Dorsolateral prefrontal cortex (tissue), 122 donors: ENCODE measurements at places on chromosomes 2 and 18. TPM values are rescaled to one million over a fixed set of nuclear protein-coding genes. Genes with fewer than 3 reads are reported as not detected.

- no peak for DNase-seq
Measured at GRCh38 chr2:130987519-130988425, 105.5 kb downstream of the FAM168B start.

The HNMT gene
- 14.9 TPM for total RNA-seq

The CXCR2 gene
- total RNA-seq, result not detected

DNA sequence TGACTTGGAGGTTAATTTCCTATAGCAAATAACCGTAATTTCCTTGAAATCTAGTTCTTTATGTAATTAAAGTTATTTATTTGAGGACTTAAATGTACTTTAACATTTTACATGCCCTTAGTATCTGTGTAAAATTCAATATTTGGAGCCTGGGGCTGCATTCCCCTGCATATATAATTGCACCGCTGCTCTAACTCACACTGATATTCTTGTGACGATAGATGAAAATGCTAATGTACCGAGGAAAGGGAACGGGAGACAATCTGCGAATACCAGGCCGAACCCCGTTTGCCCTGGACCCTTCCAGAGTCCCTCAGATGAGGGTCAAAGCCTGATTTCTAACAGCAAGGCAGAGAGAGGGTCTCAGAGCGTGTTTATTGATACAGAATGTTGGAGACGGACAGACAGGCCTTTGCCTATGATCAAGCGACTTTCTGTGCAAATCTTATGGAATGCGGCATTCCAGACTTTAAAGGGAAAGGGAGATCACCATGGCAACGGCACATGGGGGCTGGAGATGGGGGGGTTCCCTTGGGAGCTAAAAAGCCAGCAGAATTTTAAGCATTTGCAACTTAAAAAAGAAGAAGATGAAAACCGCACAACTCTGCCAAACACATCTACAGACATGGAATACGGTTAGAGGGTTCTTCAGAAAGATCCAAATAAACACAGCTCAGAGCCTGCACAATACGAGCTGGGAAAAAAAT is 57.6 kb upstream of the TWIST2 start:
- no peak for DNase-seq

DNA sequence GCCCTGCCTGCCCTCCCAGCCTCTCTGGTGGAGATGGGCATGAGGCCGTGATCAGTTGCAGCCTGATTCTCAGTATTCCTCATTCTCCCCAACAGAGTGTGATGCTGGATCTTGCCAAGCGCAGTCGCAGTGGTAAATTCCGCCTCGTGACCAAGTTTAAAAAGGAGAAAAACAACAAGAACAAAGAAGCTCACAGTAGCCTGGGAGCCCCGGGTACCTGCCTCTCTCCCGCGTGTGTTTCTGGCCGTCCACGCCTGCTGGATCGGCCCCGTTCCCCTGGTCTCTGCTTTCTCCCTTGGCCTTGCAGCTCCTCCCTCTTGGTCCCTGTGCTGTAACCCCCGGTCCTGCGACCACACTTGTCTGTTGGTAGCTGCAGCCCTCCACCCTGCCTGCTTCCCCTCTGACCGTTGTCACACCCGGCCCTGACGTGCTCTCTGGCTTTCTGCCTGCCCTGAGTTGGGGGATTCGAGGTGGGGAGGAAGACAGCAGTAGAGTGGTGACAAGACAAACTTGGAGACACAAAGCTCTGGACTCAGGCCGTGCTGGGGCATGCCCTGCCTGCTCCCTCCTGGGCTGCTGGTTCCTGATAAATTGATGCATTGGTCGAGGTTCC is 99.5 kb downstream of the USP40 start:
- DNase-seq, result peak; percentile 40

The MARCHF4 gene
- 8.1 TPM for total RNA-seq

DNA sequence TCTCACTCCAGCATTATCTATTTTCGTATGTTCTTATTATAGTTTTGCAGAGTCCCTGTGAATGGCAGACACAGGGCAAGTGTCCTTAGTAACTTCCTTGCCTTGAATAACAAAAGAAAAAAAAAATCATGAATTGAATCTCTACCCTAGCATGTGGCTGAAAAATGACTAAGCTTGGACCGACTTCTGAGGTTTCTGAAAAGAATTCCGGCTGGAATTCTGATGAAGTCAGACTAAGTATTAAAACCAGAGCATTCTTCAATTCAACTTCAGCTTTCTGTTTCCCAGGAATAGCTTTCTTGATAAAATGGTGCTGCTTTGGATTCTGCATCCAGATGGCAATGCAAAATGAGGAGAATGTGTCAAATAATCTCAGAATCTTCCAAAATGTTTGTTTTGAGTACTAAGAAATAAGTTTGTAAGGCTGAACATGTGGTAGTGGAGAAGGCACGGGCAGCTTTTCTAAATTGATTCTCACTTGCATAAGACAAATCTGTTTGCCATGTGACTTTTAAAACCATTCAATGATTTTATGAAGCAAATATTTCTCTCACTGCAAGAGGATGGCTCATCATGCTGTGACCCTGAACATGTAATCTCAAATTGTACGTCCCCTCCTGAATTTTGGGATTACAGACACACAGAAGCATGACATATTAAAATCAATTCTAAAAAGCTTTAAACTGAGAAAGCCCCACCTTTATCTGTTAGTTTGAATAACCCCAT is 1462.8 kb upstream of the LRRTM1 start:
- no peak for DNase-seq

The TNFAIP6 gene
- total RNA-seq, result 1.0 TPM

The TSN gene
- total RNA-seq, result 61.2 TPM

- DNase-seq, result peak; percentile 75
Measured at GRCh38 chr2:158676696-158677095, 118.4 kb upstream of the DAPL1 start.

DNA sequence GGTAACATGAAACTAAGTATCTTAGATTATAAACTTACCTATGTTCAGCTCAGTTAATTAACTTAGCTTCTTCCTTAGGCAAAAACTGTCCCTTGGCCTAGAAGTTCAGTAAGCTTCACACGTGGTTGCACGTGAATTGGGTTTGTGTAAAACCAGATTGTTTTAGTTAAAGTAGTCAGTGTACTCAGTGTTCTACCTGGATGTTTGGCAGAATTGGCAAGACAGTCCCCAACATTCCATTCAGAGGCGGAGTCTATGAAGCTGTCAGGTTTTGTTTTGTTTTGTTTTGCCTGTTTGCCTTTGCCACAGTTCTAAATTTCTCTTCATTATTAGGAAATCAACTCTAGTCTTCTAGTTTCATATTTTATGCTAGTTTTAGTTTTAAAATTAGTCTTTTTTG is 105.3 kb upstream of the ZEB2 start:
- DNase-seq, result no peak

DNA sequence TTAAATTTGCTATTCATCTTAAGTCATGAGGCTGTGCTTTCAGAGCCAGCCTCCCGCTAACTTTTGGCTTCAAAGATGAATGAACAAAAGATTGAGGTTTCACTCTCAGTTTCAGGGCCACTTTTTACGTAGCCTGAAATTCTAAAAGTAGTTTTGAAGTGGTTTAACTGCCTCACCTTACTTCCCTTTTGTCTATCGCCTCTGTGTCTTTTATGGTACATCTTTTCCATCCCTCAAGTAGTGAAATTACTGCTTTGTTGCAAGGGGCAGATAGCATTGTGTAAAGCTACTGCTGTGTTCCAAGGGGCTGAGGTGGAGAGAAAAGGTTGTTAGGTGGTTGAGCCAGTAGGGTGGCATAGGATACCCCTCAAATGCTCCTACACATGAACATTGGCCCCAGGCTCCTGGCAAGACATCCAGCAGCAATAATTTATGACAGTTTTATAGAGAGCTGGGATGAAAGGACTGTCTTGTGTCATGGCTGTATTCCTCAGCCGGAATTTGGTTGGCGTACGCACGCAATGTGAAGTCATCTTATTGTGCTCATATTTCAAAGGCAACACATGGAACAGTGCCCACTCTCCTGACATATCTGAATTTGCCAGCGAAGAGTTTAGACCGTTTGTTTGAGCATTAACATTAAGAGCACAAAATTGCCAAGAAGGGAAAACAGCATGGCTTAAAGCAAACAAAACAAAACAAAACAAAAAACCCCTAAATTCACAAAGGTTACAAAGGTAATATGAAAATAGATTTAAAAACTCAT is 32.2 kb downstream of the QPCT start:
- DNase-seq, result no peak

GRCh38 chr2:10980071-10980470 is 68.3 kb downstream of the KCNF1 start:
- DNase-seq, result no peak

DNA sequence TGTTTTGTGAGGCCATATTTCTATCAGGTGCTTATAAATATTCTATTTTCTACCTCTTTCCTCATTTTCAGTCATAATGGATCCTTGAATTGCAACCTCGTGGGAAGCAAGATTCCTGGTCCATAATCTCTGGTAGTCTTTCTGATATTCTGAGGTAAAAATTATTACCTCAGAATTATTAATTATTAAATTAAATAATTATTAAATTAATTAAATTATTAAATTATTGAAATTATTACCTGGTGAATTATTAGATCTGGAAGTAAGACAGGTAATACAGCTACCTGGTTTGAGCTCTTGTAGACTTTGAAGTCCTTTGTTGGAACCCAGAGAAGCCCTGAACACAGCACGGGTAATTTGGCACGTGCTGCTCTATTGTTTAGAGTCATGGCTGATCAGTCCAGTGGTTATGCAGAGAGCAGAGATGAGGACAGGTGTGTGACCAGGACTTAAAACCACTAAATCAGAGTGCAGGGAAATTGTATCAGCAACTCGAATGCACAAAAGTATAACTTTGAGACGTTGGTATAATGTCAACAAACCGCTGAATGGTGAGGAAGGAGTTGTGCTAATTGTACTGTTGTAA is 46.8 kb upstream of the PTPRM start:
- no peak for DNase-seq

The SLC5A7 gene
- not detected for total RNA-seq

GRCh38 chr2:175728032-175728431 is 274.0 kb downstream of the LNPK start:
- DNase-seq, result no peak
